EL (cell line): ENCODE measurements at places on chromosomes 6 and 20.

- DNase-seq: no peak
Observed at GRCh38 chr6:146071781-146072180, 42.9 kb downstream of the GRM1 start.

GRCh38 chr6:116100419-116101301 is at the start of gene NT5DC1:
Gene NT5DC1 (plus strand): TSS chr6:116100853. CDS start chr6:116100931, 78 bp downstream.
- DNase-seq: peak; percentile 81

GRCh38 chr6:143399775-143400174 is 50.7 kb downstream of the ADAT2 start:
- no peak for DNase-seq

DNA sequence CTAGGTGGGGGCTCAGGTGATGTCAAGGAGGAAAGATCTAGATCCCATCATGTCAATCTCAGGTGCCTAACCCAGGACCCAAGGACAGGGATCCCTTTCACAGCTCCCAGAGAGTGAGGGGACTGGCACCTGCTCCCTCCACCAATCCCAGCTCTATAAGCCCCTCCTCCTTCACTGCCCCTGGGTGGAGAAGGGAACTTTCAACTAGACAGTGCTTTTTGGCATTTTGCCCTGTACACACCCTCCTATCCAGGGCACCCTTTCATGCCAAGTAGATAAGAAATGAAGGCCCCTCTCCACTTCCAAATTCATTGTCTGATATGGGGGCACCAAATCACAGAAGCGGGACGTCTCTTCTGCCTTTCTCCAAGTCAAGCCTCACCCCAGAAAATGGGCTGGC is 61.6 kb downstream of the MDGA1 start:
- no peak for DNase-seq

- no peak for DNase-seq
Observed at GRCh38 chr6:35073766-35074471, 67.2 kb downstream of the TCP11 start.

- DNase-seq: no peak
Observed at GRCh38 chr6:11025921-11026635, 18.0 kb downstream of the ELOVL2 start.

DNA sequence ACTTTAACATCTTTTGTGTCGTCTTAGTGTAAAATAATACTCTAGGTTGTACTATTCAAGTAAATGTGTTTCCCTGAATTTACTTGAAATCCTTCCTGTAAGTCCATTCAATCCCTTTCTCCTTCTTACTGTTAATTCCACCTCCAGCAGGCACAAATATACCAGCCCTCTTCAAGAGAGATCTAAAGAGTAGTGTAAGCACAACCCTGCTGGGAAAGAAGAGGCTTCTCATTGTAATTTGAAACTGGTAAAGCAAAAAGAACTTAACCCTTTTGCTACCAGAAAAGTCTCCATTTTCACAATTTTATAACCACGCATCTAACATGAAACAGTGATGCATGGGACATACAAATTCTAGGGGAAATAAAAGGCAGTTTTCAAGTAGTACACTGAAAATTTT is at the start of gene BMP5:
Gene BMP5, minus strand, starts transcription at position 191 of the 400 bp plus-strand sequence. CDS start 725 bp downstream, outside the sequence.
- no peak for DNase-seq

GRCh38 chr20:23152308-23152892 is 66.3 kb upstream of the CD93 start:
- peak; percentile 66 for DNase-seq

GRCh38 chr6:21437581-21437980 is 156.0 kb upstream of the SOX4 start:
- no peak for DNase-seq

DNA sequence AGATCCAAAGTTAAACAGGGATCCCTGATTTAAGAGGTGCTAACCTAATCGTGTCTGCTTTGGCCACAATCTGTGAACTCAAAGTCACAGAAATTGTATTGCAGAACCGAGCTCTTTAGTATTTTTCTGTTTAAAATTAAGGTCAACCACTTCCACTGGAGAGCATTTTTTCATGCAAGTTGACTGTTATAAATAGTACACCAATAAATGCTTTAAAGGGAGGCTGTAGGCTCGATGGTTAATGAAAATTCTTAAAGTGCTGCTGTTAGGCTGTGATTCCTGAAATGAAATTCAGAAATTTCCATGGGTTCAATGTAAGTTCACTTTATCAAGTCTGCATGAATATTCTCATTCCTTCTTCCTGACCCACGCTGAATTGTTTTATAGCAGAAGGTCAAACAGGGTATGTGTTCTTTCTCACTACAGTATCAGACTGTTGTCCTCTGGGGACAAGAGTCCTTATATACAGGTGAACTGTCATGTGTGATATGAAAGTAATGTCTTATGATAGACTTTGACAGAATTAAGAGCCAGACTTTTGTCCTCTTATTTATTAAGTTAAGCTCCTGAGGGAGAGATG is 92.5 kb upstream of the HDGFL1 start:
- DNase-seq: no peak

- DNase-seq: no peak
Observed at GRCh38 chr20:4071178-4071693, 55.9 kb upstream of the RNF24 start.

GRCh38 chr20:34861386-34862084 is 11.1 kb downstream of the GGT7 start:
- no peak for DNase-seq

DNA sequence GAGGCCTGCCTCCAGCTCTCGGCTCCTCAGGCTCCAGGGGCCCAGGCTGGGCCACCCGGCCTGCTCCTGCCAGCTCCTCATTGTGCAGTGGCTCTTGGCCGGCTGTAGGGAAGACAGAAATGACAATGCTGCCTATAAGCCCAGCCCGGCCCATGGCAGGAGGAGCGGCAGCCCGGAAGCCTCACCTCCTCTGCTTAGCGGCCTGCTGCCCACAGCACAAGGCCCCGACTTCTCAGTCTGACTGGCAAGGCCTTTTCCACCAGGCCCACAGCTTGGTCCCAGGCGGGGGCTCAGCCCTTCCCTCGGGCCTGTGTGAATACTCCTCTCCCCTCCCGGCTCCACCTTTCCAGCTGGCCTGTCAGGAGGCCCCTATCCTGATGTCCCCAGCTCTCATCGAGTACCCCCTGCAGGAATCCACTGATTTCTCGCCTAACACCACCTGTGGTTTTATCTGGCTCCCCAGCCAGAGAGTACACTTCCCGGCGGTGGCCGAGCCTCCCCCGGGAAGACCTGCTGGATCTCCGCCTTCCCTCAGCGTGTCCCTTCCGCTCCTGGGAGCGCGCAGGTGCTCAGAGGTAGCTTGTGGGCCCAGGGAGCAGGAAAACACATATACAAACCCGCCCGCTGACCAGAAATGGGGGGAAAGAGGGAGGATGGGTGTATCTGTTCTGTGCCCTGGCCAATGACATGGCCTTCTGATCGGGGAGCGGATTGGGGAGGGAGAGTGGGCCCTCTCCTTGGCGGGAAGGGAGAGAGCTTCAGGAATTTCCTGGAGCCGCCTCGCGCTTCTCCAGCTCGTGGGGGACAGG is 963 bp downstream of the DDRGK1 start:
- peak; percentile 45 for DNase-seq

DNA sequence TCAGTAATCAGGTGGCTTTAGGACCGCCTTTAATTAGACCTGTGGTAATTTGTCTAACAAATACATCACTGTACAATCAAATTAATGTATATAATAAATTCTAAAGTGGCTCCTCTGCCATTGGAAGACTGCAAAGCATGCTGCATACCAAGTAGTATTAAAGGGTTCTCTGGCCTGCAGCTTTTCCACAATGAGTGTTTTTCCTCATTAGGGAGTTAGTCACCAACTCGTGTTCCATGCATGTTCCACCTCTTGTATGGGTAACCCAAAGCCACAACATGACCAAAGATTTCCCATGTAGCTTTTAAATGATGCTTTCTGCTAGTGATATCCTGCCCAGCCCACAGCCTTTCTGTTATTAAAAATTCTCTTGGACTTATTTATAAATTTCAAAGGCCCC is 218.7 kb downstream of the FUT9 start:
- no peak for DNase-seq

DNA sequence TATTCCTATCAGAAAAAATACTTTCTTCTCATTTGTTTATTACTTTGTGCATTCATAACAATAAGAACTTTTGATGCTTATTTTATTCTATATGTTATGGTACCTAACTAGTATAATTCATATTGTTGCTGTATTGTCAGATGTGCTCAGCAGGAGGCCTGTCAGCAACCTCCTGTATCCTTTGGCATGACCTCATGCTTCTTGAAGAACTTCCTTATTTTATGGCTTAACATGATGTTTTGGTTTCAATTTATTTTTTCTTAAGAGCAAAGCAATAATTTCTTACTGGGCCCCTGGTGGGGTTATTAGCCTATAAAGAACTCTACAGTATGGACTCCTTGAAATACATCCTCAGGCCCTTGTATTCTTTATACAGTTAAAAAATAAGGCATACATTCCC is 17.3 kb downstream of the GGTLC1 start:
- DNase-seq: no peak

GRCh38 chr6:114216789-114217467 is 125.9 kb downstream of the HS3ST5 start:
- no peak for DNase-seq

GRCh38 chr6:139556532-139556931 is 182.1 kb upstream of the CITED2 start:
- DNase-seq: no peak

DNA sequence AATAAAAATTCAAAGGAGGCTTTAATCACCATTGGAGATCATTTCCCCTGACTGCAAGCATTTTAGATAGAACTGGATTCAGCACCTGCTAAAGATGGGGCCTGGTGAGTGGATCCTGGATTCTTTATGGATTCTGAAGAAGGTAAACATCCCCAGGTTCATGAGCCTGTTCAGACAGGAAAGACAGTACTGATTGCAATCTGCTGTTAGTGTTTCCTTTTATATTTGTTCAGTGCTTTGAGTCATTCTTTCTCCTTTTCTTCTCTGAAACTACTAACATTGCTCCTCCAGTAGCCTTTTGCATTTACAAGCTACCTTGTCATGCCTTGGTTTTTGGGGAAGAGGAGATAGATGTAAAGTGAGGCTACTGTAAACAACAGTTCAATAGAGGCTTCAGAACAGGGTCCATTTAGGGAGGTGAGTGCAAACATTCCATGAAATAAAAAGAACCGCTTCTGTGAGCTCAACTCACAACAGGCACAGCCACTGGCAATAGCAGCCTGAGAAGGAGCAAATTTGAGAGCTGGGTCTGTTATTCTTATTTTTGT is 66.4 kb upstream of the PRL start:
- DNase-seq: no peak

GRCh38 chr6:106750142-106750918 is 121.0 kb downstream of the QRSL1 start:
- no peak for DNase-seq

GRCh38 chr6:25052181-25052580 is 116.4 kb upstream of the RIPOR2 start:
- DNase-seq: peak; percentile 10

GRCh38 chr6:108635505-108636226 is 74.9 kb downstream of the FOXO3 start:
- no peak for DNase-seq

GRCh38 chr6:76004202-76004601 is 68.3 kb downstream of the IMPG1 start:
- no peak for DNase-seq

- DNase-seq: peak; percentile 26
Observed at GRCh38 chr6:152458648-152459644, 178.2 kb downstream of the SYNE1 start.

- DNase-seq: no peak
Observed at GRCh38 chr20:1724901-1725300, 67.3 kb upstream of the SIRPG start.

DNA sequence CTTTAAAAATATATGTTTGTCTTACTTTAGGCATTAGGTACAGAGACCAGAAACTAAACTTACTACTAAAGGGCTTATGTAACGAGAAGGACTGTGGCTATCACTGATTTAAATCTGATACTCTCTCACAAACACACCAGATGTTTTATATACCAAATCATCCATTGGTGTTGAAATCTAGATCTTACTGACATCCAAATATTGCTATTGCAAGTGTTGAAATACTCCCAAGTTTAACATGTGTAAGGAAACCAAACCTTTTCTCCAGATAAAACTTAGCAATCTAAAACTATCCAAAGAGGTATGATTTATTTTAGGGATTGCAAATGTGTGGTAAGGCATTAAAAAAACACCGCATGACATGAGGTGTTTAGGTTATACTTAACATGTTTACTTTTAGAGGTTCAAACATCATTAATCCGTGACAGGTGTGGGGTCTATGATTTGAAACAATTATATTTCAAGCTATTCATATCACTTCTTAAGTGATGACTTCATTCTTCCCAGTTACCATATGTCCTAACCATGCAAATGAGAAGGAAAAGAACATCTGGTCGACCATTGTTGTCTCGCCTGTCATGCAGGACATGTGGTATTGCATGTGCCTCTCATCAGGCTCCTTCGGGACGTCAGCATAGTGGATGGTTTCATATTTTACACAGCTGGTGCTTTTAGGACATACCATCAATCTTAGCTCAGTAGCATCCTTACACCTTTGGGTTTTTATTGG is 168.3 kb upstream of the SPACA1 start:
- no peak for DNase-seq

DNA sequence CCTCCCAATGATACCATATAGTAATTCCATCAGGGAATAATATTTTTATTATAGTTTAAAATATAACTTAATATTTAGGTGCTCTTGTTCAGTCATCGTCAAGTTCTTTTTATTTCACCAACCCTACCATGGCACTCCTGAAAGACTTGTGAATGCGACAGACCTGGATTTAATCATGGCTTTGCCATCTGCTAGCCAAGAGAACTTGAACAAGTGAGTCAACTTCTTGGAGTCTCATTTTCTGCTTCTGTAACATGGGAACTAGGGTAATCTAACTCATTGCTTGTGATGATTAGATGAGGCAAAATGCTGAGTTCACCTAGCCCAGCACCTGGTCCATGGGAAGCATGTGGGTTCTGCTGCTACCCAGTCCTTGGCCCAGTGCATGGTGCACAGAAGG is 62.9 kb downstream of the ESR1 start:
- DNase-seq: no peak

GRCh38 chr20:11890331-11891076 is 27.2 kb upstream of the BTBD3 start:
- DNase-seq: peak; percentile 94

DNA sequence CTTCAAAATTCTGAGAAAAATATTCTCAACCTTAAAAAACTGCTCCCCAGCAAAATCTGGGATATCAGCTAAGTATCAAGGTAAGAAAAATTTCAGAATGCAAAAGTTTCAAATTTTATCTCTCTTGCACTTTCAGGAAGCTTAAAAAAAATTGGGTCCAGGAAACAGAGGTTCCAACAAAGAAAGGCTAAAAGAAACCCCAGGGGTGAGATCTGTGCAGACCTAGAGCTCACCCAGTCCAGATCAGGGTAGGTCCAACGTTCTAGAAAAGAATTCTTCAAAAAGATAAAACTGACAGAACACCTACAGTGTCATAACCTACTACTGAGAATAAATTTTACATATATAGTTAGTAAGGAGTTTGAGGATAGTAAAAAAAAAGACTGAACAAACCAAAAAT is 23.5 kb downstream of the ILRUN start:
- DNase-seq: no peak

GRCh38 chr20:62052336-62052841 is 13.3 kb downstream of the TAF4 start:
- no peak for DNase-seq

- DNase-seq: no peak
Observed at GRCh38 chr20:19944772-19945459, 72.2 kb upstream of the NAA20 start.

GRCh38 chr6:152750694-152751093 is at the start of gene VIP:
Gene VIP (plus strand): TSS chr6:152750797. CDS start chr6:152752178, 1,381 bp downstream.
- peak; percentile 33 for DNase-seq
